Chondrocyte (in vitro differentiated cells): ENCODE measurements at places on chromosomes 3 and 15.

DNA sequence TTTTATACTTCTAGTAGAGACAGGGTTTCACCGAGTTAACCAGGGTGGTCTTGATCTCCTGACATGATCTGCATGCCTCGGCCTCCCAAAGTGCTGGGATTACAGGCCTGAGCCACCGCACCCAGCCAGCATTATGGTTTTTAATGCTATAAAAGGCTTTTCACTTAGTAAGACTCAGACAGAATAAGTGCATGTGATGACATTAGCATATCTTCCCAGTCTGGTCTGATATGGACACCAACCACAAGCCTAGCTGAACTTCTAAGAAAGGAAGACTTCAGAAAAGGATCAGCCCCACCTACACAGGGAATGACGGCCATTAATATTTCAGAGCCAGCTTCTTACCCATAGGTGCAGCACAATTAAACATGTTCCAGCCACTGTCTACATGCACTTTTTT, 27.0 kb downstream of the GRK7 start:
- DNase-seq: no peak

DNA sequence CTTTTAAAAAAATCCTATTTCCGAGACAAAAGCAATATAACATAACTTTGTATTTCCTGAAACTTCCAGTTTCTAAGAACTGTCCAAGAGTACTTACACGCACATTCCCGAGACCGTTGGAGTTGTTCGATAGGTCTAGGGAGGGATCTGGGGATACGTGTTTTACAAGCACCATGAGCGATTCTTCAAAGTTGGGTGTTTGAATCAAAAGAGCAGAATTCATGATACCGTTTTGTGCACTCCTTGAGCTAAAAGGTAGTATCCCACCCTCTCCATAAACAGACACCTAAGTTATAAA, 700 bp upstream of the EDEM1 start:
- DNase-seq: no peak

DNA sequence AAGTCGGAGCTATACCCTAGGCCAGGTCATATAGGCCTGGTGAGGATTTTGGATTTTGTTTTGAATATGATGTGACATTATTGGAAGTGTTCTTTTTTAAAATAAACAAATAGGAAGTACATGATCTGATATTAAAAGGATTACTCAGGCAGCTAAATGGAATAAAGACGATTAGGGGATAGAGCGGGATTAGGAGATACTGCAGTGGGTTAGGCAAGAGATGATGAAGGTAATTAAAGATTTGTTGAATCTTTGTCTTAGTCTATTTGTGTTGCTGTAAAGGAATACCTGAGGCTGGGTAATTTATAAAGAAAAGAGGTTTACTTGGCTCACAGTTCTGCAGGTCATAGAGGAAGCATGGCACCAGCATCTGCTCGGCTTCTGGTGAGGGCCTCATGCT, 21.3 kb downstream of the KIF15 start:
- DNase-seq: no peak

DNA sequence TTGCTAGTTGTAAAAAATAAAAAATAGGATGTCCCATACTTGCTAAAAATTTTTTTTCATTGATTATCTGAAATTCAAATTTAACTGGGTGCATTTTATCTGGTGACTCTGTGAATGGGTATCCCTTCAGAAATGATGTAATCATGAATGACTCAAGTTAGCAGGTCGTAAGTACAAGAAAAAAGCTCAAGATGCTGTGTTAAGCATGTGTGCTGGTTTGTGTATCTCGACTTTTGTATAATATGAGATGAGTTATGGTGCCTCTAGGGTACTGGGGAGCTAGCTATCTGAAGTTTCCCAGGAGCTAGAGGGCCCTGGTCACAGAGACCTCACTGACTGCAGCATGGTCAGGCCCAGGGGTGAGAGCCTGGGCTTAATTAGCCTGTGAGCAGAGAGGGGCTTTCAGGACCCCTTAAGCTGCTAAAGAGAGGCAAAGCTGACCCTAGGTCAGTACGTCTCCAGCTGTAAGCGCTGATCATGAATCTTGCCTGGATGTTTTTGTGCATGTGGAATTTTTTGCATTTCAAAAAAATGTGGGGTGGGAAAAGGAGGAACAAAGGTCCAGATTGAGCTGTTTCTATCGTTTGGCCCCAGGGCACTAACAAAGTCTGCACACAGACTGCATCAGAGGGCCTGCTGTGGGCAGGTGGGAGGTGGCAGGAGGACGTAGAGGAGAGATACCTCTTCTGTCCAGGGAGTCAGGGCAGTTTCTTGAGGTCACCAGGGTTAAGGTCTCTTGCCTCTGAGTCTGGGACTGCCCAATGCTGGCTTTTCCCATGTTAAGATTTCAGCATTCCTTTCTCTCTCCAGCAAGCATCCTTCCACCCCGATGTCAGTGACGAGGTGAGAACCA, 233.2 kb upstream of the TPM1 start:
- DNase-seq: no peak

GRCh38 chr3:157532529-157533297, 29.5 kb upstream of the VEPH1 start:
- DNase-seq: no peak

DNA sequence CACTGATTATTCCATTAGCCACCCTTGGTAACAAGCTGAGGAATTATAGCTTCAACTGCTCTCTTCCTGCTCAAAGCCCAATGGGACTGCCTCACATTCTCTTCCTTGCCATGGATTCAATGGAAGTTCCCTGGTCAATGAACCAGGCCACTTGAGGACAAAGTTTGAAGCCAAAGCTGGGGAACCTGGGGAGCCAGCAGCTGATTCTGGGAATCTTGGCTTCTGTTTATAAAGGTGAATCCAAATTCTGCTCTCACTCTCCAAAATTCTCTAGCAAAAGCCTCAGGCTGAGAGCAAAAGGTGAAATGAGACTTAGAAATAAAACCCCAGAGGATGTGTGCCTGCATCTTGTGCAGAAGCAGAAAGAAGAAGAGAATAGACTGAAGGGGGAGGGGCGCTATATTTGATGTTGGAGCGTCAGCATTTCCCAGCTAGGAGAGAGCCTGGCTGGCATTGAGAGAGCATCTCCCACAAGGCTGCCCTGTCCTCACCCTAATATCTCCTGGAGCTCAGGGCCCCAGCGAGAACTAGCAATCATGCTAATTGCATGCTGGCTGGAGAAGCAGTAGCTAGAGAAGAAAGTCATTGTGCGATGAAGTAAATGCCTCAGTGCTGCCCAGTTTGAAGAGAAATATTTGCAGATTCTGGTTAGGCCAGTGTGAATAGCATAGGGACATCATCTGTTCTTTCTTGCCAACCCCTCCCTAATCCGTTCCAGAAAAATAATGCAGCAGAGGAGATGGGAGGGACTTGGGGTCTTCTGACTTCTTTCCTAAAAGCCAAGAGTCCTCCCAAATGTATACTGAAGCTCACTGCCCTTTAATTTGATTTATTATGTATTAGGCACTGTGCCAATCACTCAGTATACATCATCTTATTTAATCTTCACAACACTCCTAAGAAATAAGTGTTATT, 34.9 kb upstream of the GAP43 start:
- DNase-seq: no peak

DNA sequence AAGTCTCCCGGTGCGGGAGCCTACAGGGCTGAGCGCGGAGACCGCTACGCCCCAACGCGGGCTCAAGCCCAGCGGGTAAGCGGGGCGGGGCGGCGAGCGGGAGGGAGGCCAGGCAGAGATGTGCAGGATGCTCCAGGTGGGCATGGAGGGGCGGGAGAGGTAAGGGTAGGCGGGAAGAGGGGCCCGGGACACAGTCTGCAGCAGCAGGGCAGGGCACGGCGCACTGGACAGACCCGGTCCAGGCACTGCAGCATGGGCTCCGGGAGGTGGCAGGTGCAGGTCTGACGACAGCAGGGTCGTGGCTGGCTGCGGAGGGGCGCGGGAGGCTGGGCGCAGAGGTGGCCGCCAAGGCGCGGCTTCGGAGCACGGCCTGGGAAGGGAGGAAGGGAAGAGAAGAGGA, 102.8 kb downstream of the GABRB3 start:
- DNase-seq: no peak

DNA sequence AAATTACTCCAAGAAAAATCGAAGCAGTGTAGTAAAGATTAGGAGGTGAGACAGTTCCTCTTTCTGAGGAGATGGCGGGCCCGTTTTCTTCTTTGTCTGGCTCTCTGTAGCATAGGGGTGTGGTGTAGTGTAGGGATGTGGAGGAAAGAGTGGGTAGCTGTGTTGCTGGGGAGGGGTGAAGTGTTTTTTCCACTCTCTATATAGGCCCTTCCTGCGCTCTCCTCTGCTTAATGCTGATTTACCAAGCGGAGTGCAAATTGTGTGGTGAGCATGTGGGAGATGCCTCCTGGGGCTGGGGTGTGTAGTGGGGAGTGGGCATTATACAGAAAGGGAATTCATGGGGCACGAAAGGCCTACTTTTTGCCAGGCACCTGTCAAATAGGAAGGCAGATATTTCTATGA, 94.9 kb downstream of the ST6GAL1 start:
- no peak for DNase-seq

GRCh38 chr3:166860217-166860616, 519.9 kb downstream of the ZBBX start:
- DNase-seq: no peak

GRCh38 chr3:194333212-194333980, 17.7 kb downstream of the CPN2 start:
- no peak for DNase-seq

GRCh38 chr3:38567498-38567897, 71.4 kb downstream of the EXOG start:
- peak; percentile 53 for DNase-seq

DNA sequence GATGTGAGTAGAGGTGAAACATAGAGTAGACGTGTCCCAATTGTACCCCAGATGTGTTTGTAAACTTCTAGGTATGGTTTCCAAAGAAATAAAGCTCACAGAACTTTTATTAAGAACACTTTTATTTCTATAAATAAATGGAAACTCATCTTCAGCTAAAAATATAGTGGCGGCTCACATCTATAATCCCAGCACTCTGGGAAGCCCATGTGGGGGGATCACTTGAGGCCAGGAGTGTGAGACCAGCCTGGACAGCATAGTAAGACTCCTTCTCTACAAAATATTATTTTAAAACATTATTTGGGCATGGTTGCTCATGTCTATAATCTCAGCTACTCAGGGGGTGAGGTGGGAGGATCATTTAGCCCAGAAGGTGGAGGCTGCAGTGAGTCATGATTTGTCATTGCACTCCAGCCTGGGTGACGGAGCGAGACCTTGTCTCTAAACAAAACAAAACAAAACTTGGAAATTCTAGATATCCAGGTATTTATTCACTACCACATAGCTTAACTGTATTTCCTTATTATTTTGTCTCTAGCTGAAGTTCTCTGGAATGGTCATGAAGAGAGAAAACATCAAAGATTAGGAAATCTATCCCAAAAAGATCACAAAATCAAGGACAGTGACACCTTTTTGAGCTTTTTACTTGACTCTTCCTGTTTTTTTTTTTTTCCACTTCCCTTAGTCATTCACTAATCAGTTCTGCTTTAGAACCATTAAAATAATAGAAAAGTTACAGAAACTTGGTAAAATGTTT, 258.1 kb downstream of the TIGIT start:
- no peak for DNase-seq

GRCh38 chr3:156217674-156218352, 97.4 kb downstream of the KCNAB1 start:
- DNase-seq: no peak

DNA sequence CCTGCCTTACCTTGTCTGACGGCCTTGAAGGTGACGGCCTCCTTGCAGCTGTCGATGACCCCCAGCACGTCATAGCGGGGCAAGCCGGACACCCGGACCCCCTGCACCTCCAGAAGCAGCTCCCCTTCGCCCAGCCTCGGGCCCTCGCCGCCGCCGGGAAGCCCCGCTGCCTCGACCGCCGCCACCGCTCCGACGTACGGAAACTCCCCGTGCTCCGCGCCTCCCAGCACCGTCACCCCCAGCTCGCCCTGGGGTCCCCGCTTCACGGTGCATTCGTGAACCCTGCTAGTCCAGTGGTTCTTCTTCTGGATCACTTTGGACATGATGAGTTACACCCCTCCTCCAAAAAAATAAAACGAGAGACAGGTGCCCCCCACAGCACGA, 740 bp downstream of the MAGI1 start:
- peak; percentile 91 for DNase-seq

- no peak for DNase-seq
Measured at GRCh38 chr3:194537732-194538247, 51.0 kb upstream of the ATP13A3 start.

DNA sequence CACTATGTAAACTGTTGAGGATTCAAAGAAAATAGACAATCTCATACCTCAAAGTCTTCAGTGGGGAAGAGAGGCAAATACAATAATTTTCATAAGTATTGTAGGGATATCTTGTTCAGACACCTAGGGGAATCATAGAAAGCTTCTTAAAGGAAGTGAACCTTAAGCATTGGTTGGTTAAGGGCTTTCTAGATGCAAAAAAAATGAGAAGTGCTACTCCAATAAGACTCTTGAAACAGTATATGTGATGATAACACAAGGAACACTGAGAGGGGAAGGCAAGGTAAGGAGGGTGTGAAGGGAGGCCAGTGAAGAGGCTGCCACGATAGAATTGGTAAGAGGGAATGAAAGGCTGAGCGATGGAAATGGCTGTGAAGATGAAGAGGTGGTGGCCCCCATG, 104.1 kb downstream of the TPRG1 start:
- DNase-seq: no peak

- DNase-seq: no peak
Measured at GRCh38 chr3:178714925-178715832, 178.9 kb downstream of the KCNMB2 start.

GRCh38 chr15:92958105-92958504, 58.0 kb downstream of the CHD2 start:
- DNase-seq: no peak

GRCh38 chr3:115194476-115194875, 47.4 kb upstream of the ZBTB20 start:
- DNase-seq: no peak

DNA sequence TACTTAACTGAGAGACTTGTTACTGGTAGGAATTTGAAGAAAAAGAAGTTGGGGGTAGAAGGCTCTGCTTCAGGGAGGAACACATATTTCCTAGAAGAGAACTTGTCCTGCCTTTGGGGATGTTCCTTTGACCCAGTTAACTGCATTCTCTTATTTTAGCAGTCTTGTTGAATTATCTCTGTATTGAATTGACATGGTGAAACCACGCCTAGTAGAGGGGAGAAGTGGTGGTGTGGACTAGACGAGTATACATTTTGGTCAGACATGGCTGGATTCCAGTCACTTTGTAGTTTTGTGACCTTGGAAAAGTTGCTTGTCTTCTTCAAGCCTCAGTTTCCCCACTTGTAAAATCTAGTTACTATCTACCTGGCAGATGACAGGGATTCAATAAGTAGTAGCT, 87.8 kb downstream of the FNDC3B start:
- DNase-seq: no peak

DNA sequence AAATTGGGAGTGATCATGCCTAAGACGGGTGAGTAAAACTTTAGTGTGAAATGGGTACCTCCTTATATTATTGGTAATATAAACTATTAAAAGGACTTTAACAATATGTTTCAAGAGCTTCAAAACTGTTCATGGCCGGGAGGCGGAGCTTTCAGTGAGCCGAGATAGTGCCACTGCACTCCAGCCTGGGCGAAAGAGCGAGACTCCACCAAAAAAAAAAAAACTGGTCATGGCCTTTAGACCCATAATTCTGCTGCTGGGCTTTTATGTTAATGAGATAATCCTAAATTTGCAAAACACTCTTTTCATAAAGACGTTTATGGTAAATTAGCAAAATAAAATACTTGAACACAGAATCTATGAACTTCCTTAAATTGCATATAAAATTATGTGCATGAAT, 22.8 kb downstream of the TRPC1 start:
- no peak for DNase-seq

- DNase-seq: no peak
Measured at GRCh38 chr3:45689787-45690145, 570 bp downstream of the SACM1L start.

GRCh38 chr3:44337248-44337785, 1.2 kb upstream of the TCAIM start:
- no peak for DNase-seq

- no peak for DNase-seq
Measured at GRCh38 chr15:66252685-66253417, 699 bp downstream of the MEGF11 start.
